Activated CD8-positive, alpha-beta T cell treated with anti-CD3 and anti-CD28 coated beads, Interleukin-2, amount 10 ng/mL, durations not matched to agents 7 days and 5 days (primary cell): ENCODE measurements at places on chromosomes 7 and 10. TPM values are rescaled to one million over a fixed set of nuclear protein-coding genes. Genes with fewer than 3 reads are reported as not detected.

GRCh38 chr7:18356191-18356645, 139.3 kb upstream of the HDAC9 start:
- H3K36me3 ChIP-seq, result no peaks in the 10 kb centered on the region
- DNase-seq, result no peak
- H3K4me1 ChIP-seq, result no peaks in the 10 kb centered on the region
- peak overlapping the region; percentile 40 for H3K4me3 ChIP-seq
- H3K27me3 ChIP-seq, result no peaks in the 10 kb centered on the region

GRCh38 chr10:21057989-21058388, 160.9 kb upstream of the NEBL start:
- no peak overlapping the region for H3K4me3 ChIP-seq
- no peaks in the 10 kb centered on the region for H3K36me3 ChIP-seq
- DNase-seq, result no peak

GRCh38 chr7:30187513-30187912, 52.7 kb downstream of the MTURN start:
- H3K36me3 ChIP-seq, result no peaks in the 10 kb centered on the region
- no peaks in the 10 kb centered on the region for H3K27me3 ChIP-seq
- no peak overlapping the region for H3K27ac ChIP-seq
- DNase-seq, result no peak
- H3K4me3 ChIP-seq, result no peak overlapping the region
- H3K4me1 ChIP-seq, result no peaks in the 10 kb centered on the region

DNA sequence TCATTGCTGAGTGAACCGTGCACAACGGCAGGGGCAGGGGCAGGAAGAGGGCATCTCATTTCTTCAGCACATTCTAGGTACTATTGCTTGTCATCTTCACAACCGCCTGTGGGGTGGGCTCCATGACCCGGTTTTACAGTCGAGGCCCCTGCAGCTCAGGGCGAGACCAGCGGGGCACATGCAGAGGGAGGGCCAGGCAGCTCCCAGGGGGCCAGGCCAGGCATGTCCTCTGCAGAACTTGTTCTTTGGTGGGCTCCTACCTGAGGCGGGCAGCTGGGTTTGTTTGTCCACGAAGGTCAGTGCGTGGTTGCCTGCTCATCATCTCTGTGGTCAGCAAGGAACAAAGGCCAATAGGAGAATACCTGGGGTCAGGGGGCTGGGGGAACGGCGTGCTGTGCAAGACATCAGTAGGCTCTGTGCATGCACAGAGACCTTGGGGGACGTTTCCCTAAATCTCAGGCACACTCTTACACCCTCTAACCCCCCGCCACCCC, 75.1 kb upstream of the LEP start:
- no peak overlapping the region for H3K4me3 ChIP-seq
- H3K27me3 ChIP-seq, result peaks cover 70% of the 10 kb centered on the region
- no peaks in the 10 kb centered on the region for H3K36me3 ChIP-seq

- DNase-seq, result peak; percentile 26
- no peak overlapping the region for H3K27ac ChIP-seq
- no peak overlapping the region for H3K4me3 ChIP-seq
- H3K4me1 ChIP-seq, result no peaks in the 10 kb centered on the region
- H3K27me3 ChIP-seq, result no peaks in the 10 kb centered on the region
Measured at GRCh38 chr10:124827474-124827873, 25.9 kb downstream of the ABRAXAS2 start.

DNA sequence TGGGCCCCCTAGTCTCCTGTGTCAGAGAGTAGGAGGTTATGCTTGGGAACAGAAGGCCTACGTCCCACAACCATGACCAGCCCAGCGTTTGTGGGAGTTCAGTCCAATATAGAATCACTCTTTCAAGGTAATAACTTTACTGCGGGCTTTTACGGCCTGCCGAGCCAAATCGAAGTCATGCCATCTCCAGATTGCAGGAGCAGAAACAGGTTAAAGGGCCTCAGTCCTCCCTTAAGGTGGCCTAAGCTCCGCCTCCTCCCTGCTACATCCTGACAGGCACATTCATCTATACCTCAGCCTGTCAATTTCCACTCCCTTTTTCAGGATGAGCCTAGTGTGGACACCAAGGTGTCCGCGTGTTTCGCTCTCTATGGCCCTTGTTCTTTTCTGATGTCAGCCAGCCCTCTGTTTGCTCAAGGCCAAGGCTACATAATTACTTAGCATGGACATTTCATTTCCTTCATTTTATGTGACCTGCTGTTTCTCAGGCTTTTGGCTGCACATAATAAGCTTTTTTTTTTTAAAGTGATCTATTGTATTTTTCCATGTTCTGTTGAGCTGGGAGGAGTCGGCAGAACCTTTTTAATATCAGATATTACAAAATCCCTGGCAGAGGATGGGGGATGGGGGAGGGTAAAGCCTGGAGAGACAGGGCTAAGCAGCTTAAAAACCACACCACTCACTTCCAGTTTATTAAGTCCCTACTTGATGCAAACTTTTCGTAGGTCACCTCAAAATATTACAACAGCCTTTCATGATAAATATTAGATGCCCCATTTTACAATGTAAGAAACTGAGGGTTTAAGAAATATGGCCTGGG, 84.6 kb downstream of the CACNB2 start:
- H3K27me3 ChIP-seq, result no peaks in the 10 kb centered on the region
- H3K36me3 ChIP-seq, result no peaks in the 10 kb centered on the region
- H3K4me3 ChIP-seq, result no peak overlapping the region
- no peaks in the 10 kb centered on the region for H3K4me1 ChIP-seq
- DNase-seq, result no peak
- no peak overlapping the region for H3K27ac ChIP-seq

WASHC2A gene
- total RNA-seq, result 31.0 TPM

STAG3 gene
- total RNA-seq, result 16.5 TPM
